ENCODE measurements at places on chromosomes 2 and 18.

DNA sequence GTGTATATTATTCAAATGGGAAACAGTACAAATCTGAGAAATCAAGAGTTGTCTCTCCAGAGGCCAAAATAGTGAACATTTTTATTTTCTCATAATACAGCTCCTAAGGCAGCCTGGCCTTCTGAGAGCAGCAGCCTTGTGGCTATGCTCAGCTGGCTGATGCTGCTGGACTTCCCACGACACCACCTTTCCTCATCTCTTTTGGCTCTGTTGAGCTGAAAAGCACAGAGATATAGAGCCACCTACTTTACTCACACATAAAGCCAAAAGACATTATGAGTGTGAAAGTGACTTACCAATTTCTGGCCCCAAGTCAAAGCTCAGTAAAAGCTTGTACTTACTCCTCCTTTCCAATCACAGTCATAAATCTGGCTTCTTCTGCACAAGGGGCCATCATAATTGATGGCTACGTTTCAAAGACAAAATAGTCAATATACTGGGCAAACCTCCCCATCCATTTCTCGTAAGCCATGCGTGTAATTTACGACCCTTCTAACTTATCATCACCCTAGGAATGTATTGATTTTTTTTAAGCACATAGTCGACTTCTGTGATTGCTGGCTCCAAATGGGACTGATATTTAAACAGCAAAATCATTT is 18.6 kb upstream of the REG3A start:
- DNase-seq, result no peak

GRCh38 chr2:134367213-134367612 is 113.3 kb downstream of the MGAT5 start:
- no peak for DNase-seq

- no peak for DNase-seq
Observed at GRCh38 chr2:80351231-80351630, 46.7 kb upstream of the LRRTM1 start.

- DNase-seq, result no peak
Observed at GRCh38 chr2:105683011-105683492, 61.7 kb upstream of the NCK2 start.

DNA sequence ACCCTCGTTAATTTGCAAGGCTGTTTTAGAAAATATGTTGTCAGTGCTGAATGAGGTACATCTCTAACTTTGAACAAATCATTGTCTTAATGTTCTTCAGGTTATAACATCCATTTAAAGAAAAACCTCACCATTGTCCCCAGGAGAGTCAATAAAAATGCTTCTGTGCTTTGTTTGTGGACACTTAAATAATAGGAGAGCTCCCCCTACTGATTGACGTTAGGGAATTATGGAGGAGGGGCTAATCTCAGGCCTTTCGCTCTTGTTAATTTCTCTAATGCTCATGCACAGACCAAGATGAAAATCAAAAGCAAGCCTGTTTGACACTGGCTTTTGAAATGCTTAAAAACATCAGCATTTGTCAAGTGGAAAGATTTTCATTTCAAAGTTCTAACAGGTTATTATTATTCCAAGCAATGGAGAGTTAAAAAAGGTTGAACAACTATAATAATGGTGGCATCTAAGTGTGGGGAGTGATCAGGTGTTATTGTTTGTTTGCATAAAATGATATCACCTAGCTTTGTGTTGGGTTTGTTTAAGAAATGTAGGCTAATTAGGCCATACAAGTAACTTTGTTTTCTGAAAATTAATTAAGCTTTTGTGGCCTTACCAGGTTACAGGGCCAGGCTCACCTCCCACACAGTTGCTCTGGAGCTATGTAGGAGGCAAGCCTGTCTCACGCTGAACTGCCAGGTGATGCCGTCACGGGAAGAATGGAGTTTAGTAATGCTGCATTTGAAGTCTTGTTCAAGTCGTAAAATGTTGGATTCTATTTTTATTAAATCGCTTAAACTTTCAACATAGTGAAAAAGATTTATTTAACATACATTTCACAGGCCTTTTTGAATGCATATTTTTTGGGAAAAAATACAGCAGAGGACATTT is 51.7 kb upstream of the SMIM21 start:
- peak; percentile 57 for DNase-seq

GRCh38 chr18:35050028-35050546 is 8.9 kb downstream of the MAPRE2 start:
- no peak for DNase-seq

Measured in CD4-positive, alpha-beta T cell treated with Interleukin-21 for 1 hour (primary cell).